Thoracic aorta (tissue), 2 donors: ENCODE measurements at places on chromosomes 7 and 10. TPM values are rescaled to one million over a fixed set of nuclear protein-coding genes. Genes with fewer than 3 reads are reported as not detected.
A peak's percentile ranks its signal among the peaks of the same experiment; 100 is the strongest.

DNA sequence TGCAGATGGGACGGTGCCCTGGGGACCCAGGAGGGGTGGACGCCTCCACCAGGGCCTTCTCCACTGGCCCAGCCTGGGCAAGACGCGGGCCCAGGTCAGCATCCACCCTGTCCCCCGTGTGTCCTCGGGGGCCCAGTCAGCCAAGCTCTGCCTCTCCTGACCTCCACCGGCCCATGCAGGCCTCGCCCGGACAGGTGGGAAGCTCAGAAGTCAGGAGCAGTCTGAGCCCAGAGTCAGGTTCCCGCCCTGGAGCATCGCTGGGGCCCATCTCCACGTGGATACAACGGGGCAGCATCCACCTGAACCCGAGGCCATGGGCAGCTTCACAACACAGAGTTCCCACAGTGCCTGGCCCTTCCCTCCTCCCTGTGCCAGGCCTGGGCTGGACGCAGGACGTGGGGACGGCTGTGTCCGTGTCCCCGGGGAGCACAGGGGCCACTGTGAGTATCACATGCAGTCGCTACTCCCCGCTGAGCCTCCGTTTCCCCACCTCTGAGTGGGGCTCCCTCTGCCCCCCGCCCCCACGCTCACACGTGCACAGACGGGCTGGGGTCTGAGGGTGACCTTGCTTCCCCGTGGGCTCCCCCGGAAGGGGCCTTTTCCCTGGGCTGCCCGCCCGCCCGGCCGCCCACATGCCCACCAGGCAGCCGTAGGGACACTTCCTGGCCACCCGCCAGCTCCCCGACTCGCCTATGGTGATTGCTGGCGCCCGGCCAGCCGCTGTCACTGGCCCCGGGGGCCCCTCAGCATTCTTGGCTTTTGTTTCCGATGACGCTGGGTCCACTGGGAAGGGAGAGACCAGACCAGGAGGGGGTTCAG lies 64.3 kb downstream of the PDGFA start:
- H3K27me3 ChIP-seq, result peaks cover 4% of the 10 kb centered on the region
- H3K27ac ChIP-seq, result no peak overlapping the region
- peak; percentile 39 for DNase-seq
- no peaks in the 10 kb centered on the region for H3K36me3 ChIP-seq
- peaks cover 17% of the 10 kb centered on the region for H3K4me1 ChIP-seq
- H3K4me3 ChIP-seq, result peak overlapping the region; percentile 4

DNA sequence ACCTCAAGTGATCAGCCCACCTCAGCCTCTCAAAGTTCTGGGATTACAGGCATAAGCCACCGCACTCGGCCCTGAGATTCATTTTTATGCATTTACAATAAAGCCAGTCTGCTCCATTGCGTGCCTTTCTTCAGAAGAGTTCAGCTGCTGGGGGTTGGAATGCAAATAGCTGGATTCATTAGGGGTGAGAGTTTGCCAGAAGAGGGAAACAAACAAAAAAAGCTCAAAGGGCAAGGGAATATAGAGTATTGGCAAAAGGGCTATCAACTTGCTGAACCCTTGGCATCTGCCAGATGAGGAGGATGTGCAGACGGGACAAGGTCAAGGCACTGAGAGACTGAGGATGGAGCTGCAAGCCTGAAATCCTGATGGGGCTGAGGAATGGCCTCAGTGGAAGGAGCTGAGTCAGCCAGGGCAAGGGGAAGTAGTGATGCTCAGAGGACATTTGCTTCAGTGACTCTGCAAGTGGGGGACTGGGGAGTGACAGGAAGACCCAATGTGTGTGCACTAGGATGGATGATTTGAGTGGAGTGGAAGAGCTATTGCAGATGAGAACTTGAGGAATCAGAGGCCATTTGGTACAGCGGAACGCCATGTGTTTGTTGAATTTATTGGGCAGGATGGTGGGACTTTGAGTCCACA lies 75.0 kb upstream of the ARMC3 start:
- H3K36me3 ChIP-seq, result no peaks in the 10 kb centered on the region
- H3K4me1 ChIP-seq, result peaks cover 19% of the 10 kb centered on the region
- H3K4me3 ChIP-seq, result no peak overlapping the region
- H3K27ac ChIP-seq, result no peak overlapping the region
- no peak for DNase-seq
- no peaks in the 10 kb centered on the region for H3K27me3 ChIP-seq

GRCh38 chr10:21649454-21649872 lies 115.4 kb downstream of the MLLT10 start:
- H3K36me3 ChIP-seq, result no peaks in the 10 kb centered on the region
- H3K27me3 ChIP-seq, result no peaks in the 10 kb centered on the region
- no peak overlapping the region for H3K27ac ChIP-seq

DNA sequence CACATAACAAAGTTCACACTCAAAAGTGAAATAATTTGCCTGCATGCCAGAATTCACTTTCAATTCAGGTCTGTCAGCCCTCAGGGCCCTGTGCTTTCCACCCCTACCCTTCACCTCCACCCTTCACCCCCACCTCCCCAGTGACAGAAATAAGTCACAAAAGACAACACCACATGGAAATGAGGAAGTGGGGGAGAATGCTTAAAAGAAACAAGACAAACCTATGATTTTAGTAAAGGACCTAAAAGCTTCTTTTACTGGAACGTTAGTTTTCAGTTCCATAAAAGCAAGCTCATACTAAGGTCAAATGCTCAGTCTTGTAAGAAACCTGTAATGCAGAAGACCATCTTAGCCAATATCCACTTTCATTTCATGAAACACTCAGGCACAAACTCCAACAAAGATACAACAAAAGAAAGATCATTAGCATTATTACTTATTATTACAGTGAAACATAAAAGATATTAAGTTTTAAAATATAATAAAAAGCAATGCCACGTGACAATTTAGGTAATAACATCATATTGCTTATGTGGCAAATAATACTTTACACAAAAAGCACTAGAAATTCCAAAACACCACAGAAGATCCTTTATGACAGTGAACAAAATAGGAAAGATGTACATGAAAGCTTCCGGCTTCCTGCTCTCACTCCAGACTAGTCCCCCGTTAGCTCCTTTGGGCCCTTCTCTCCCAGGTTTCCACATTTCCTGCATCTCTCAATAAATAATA lies 112.1 kb downstream of the LMBR1 start:
- no peak overlapping the region for H3K4me3 ChIP-seq
- no peaks in the 10 kb centered on the region for H3K36me3 ChIP-seq
- H3K4me1 ChIP-seq, result no peaks in the 10 kb centered on the region

DNA sequence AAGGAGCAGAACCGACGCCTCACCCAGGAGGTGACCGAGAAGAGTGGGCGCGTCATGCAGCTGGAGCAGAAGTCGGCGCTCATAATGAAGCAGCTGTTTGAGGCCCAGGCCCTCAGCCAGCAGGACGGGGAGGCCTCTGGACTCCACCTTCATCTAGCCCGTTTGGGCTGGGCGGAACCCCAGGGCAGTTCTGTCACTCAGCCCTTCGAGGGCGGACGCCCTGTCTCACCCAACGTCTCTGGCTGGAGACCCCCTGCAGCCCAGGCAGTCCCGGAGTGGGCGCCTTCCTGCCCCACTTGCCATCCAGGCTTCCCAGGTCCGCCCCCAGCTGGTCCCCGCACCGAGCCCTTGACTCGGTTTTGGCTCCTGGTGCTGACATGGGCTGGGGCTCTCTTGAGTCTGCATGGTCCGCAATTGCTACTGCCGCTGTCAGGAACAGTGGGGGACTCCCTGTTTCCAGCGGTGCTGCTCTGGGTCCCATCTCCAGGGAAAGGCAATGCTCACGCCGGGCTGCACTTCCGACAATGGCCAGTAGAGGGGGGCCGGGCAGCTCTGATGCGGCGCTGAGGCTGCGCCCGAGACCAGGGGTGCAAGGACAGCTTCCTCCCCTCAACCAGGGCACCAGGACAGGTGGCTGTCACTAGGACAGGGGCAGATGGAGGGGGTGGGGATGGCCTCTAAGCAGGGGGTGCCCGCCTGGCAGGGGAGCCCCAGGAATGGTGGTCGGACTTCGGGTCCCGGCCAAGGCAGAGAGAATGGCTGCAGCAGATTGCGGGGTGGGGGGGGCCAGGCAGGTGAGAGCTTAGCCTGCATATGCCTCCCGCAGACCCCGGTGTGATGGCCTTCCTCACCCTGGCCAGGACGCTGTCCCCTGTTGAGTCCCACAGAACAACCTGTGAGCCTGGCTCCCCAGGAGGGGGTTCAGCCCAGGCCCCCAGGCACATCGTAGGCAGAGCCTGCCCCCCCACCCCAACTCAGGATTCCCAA lies 71.2 kb upstream of the KCTD7 start:
- no peaks in the 10 kb centered on the region for H3K27me3 ChIP-seq
- H3K27ac ChIP-seq, result no peak overlapping the region
- peak overlapping the region; percentile 50 for H3K4me3 ChIP-seq
- peaks cover 11% of the 10 kb centered on the region for H3K36me3 ChIP-seq
- H3K4me1 ChIP-seq, result no peaks in the 10 kb centered on the region

DNA sequence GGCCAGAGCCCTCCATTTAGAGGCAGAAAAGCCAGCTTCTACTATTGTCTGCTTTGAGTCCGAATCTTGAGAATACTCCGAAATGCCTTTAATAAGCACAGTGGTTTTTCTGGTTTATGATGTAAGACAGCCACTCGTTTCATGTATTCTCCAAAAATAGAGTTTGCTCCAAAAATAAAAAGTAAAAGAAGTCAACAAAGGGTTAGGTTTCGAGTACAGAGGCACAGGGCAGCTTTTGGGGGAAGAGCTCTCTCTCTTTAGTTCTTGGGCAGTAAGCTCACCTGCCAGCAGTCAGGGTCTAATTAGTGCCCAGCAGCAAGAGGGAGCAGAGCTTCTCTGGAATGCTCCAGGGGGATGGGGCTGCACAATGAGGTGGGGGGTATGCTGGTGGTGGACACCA lies 20.2 kb downstream of the CREB3L2 start:
- DNase-seq, result no peak
- peak overlapping the region; percentile 96 for H3K27ac ChIP-seq
- H3K27me3 ChIP-seq, result no peaks in the 10 kb centered on the region
- peak overlapping the region; percentile 30 for H3K4me3 ChIP-seq

- H3K4me1 ChIP-seq, result peaks cover 62% of the 10 kb centered on the region
- H3K36me3 ChIP-seq, result no peaks in the 10 kb centered on the region
- H3K27me3 ChIP-seq, result no peaks in the 10 kb centered on the region
These were observed 965 bp upstream of the AGAP3 start for GRCh38 chr7:151085329-151085690.

DNA sequence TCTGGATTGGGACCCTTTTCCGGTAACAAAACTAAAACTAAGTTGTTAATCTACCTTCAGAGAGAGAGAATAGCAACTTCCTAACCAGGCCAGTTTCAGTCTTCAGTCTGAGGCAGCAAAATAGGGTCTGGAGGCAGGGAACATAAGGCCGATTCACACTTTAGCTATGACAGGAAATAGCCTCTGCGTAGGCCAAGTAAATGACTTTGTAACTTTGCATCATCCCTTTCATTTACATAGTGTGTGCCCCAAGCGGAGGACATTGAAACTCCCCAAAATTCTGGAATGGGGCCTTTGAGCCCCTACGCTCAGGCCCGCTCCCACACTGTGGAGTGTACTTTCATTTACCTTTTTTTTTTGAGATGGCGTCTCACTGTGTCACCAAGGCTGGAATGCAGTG lies 1.7 kb upstream of the UPP1 start:
- DNase-seq, result no peak
- no peaks in the 10 kb centered on the region for H3K27me3 ChIP-seq
- no peaks in the 10 kb centered on the region for H3K36me3 ChIP-seq
- no peak overlapping the region for H3K4me3 ChIP-seq

- no peaks in the 10 kb centered on the region for H3K36me3 ChIP-seq
- peaks cover 4% of the 10 kb centered on the region for H3K4me1 ChIP-seq
- no peak overlapping the region for H3K27ac ChIP-seq
- H3K4me3 ChIP-seq, result no peak overlapping the region
- no peaks in the 10 kb centered on the region for H3K27me3 ChIP-seq
- DNase-seq, result no peak
These were observed 59.6 kb downstream of the ADRB1 start for GRCh38 chr10:114103284-114103683.

- H3K4me3 ChIP-seq, result no peak overlapping the region
- H3K4me1 ChIP-seq, result no peaks in the 10 kb centered on the region
- DNase-seq, result no peak
These were observed 523.2 kb upstream of the SORCS1 start for GRCh38 chr10:107687701-107688100.

GRCh38 chr7:152148706-152149105 lies 123.2 kb downstream of the GALNT11 start:
- no peak overlapping the region for H3K27ac ChIP-seq
- peaks cover 53% of the 10 kb centered on the region for H3K36me3 ChIP-seq
- no peak overlapping the region for H3K4me3 ChIP-seq
- H3K4me1 ChIP-seq, result peaks cover 9% of the 10 kb centered on the region

DNA sequence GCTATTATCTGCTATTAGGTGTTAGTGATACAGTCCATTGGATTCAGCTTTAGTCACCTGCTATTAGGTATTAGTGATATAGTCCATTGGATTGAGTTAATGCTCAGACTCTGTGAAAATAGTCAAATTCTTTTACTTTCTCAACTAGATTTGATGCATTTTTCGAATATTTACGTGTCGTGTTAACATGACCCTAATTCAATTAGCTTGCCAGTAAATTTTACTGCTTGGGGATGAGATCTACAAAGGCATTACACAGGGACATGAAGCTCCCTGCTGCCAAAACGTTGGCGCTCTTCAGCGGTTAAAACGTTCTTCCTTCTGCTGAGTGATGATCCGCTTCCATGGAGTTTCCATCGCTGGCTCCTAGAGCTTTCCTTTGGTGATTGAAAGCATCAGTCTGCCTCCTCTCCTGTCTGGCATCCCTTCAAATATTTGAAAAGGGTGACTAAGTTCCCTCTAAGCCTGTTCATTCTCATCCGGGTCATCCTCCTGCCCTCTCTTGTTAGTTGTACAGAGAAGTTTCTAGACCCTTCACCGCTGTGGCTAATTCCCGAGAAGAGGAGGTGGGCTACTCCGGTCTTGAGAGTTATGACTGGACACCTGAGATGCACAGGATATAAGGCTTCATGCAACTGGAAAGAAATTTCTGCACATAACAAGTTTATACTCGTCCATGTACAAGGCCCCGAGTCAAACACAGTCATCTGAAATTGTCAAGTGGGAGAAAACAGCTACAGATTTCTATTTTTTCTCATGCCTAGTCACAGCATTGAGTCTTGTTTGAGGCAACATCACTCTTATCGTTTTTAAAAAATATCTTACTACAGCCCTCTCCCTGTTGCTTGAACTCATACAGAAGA lies 254.0 kb downstream of the KLF6 start:
- H3K4me1 ChIP-seq, result peaks cover 34% of the 10 kb centered on the region
- H3K4me3 ChIP-seq, result no peak overlapping the region
- no peak overlapping the region for H3K27ac ChIP-seq

- DNase-seq, result no peak
- H3K36me3 ChIP-seq, result no peaks in the 10 kb centered on the region
- H3K27ac ChIP-seq, result no peak overlapping the region
- no peaks in the 10 kb centered on the region for H3K4me1 ChIP-seq
These were observed 79.9 kb downstream of the VTI1A start for GRCh38 chr10:112526906-112527305.

FZD1 gene
- total RNA-seq, result 57.9 TPM

CPED1 gene
- total RNA-seq, result 77.4 TPM

CHRM2 gene
- total RNA-seq, result not detected

CUZD1 gene
- not detected for total RNA-seq

TMEM184A gene
- not detected for total RNA-seq

CCDC7 gene
- total RNA-seq, result 70.8 TPM

PAX2 gene
- not detected for total RNA-seq
